ENCODE measurements at places on chromosomes 7 and 10.

- no peak for DNase-seq
Measured at GRCh38 chr7:15737601-15738000, 51.1 kb upstream of the MEOX2 start.

DNA sequence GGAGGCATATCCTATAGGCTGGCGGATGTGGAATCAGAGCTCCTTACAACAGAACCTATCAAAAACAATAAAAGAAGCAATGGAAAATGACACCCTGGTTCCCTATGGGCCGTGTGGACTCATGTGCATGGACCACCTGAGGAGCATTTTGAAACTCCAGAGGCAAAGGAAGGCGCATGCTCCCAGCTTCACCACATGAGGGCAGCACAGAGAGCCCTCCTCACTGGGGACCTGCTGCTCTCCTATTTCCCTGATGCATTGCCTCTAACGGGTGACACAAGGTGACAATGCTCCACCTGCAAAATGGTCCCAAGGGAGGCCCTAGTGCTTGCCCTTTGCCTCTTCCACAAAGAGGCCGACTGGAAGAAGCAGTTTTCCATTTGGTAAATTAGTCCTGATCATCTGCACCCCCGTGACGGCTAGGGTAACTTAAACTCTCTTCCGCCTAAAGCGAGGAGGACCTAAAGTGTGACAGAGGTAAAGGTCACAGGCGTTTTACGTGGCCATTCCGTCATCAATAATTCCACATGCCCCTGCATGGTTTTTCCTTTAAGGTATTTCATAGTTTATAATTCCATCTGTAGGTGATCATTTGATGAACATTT, 67.7 kb downstream of the GPAM start:
- peak; percentile 74 for DNase-seq

GRCh38 chr10:9877978-9878377, 1139.7 kb upstream of the CELF2 start:
- DNase-seq, result no peak

GRCh38 chr7:151017370-151017952, 6.8 kb downstream of the ATG9B start:
- no peak for DNase-seq

DNA sequence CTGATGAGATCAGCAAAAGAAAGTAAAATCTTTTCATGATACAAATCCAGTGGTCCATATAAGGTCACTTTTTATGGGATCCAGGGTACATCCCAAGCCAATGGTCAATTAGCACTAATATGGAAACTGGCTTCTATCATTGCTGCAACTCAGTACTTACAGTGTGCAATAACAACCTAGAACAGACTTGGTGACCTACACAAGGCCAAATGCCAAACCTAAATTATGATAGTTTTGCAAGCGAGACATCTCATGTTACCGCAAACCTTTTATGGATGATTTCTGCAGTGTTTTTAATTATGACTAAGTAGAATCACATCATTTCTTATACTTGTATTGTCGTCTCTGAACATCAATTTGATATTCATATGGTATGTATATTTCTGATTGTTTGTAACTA, 583.5 kb upstream of the SEMA3D start:
- no peak for DNase-seq

GRCh38 chr10:15789793-15790525, 70.2 kb upstream of the ITGA8 start:
- no peak for DNase-seq

DNA sequence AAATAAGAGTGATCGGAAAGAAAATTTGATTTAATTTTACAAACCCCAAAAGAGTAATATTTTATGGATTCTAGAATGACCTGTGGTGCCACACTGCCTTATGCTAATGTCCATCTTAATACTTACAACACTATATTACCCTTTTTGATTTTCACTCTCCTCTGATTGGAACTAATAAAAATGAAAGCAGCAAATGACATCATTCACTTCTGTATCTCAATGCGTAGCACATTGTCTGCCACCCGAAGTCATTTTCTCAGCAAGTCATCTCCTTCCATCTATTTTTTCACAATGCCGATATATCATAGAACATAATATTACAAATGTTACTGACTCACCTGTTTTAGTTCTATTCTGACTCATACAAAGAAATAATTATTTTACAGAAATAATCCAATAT, 127.5 kb upstream of the PCLO start:
- DNase-seq, result no peak

DNA sequence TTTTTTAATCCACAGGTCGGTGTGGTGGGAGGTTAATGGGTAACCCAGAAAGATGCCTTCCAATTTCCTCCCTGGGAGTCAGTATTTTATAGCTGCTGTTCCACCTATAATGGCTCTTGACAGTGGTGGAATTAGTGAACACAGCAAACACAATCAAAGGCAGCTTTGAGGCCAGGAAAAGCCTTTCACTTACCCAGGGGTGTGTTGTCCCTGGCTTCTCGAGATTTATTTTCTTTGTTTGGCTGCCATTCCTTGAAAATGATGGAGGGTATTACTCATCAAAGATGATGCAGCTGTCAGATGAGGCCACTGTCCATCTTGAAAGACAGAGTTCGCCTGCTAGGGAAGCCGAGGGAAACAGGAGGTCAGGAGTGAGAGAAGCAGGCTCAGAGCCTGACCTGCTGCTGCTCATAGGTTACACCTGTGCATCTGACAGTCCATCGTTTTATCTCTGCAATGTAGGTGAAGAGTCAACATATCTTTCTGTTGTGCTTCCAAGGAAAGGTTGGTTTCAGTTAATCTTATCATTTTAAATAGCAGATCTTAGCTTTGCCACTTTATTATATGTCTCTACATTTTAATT, 221.6 kb downstream of the XPNPEP1 start:
- no peak for DNase-seq

DNA sequence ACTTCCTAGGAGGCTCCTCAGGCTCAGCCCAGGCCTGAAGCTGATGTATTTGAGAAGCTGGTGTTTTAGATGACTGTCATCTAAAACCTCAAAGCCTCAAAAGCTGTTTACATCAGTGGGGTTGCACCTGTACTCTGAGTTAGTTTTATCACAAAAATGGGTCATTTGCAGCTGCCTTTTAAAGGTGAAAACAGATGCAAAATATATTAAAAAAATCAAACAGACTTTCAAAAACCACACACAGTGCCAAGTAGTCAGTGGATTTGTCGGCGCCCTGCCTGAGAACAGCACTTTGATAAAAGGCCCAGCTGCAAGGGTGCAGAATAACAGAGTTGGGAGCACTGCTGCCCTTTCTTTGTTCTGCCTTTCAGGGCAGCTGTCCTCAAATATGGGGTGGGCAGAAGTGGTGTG, 103.0 kb downstream of the VOPP1 start:
- DNase-seq, result no peak

GRCh38 chr7:87574630-87575029, 26.1 kb downstream of the ABCB1 start:
- DNase-seq, result no peak

- DNase-seq, result no peak
Measured at GRCh38 chr7:36614959-36615358, 109.3 kb downstream of the AOAH start.

- no peak for DNase-seq
Measured at GRCh38 chr10:125141150-125141859, 19.1 kb downstream of the CTBP2 start.

DNA sequence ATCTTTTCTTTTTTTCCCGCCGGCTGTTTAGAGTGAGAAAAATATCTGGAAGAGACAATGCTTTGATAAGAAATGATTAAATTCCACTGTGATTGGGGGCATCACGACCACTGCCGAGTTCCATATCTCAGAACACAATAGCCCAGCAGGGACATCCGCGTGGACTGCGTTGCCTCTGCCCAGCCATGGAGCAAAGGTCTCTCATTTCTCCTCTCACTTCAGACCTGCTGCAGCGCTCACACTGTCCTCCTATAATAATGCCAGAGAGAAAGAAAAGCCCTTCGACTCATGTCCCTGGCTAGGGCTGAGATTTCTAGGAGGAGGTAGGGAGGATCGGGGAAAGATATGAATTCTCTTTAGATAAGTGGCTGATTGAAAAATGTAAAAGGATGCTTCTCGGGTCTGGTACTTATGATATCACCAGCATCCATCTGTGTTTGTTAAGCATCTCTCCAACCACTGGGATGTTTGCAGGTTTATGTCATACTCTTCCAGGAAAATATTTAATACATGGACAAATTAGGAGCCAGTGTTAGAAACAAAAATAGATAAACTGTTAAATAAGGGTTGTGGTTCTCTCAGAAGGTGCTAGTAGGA, 472.9 kb upstream of the AKR1E2 start:
- no peak for DNase-seq

DNA sequence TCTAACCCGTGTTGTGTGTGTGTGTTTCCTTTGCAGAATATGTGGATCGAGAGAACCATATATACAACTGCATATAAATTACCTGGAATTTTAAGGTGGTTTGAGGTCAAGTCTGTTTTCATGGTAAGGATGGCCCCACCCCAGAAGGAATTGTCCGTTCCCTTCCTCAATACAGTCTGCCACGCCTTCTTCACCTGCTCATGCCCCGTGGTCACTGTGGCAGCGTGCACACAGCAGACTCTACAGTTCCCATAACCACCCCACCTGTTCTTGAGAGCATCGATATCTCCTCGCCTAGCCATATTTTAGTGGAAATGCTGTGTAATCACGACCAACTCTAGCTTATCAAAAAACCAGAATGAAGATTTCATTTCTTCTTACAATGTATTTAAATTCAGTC, 134.0 kb upstream of the NPS start:
- DNase-seq, result no peak

GRCh38 chr10:133163889-133164815, 4.1 kb downstream of the KNDC1 start:
- DNase-seq, result no peak

- no peak for DNase-seq
Measured at GRCh38 chr10:75226656-75227055, 9.1 kb downstream of the COMTD1 start.

- peak; percentile 83 for DNase-seq
Measured at GRCh38 chr10:101693978-101694673, 844 bp downstream of the FBXW4 start.

DNA sequence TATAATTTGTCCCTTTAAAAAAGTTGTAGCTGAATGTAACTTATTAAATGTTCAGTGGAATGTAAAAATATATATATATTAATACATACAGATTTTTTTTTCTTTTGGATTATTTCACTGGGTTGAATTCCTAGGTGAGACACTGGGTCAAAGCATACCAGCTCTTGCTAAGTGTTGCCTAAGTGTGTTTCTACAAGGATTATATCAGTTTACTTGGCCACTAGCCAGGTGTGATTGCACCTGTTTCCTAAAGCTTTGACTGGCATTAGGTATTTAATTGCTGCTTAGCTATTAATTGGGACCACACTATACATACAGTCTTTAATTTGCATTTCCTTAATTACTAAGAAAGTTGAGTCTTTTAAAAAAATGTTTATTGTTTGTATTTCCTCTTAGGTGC, 5.5 kb upstream of the ELOVL3 start:
- DNase-seq, result no peak

All from GM20000 (cell line).